ENCODE measurements at places on chromosomes 1 and 21. TPM values are rescaled to one million over a fixed set of nuclear protein-coding genes. Genes with fewer than 3 reads are reported as not detected.

Gene MXRA8
- total RNA-seq, result 397 TPM

Gene DCST1
- total RNA-seq, result not detected

Gene SPRR2G
- total RNA-seq, result not detected

Gene AJAP1
- total RNA-seq, result under 0.01 TPM

Gene OR2T33
- not detected for total RNA-seq

Gene DDI2
- 10.8 TPM for total RNA-seq

Gene C1QC
- not detected for total RNA-seq

Gene DIP2A
- 13.6 TPM for total RNA-seq

Gene EFCAB7
- total RNA-seq, result 9.1 TPM

Gene ANGPTL3
- total RNA-seq, result not detected

Gene PCBP3
- total RNA-seq, result 1.7 TPM

Gene IRF6
- under 0.01 TPM for total RNA-seq

Gene GUCA2B
- not detected for total RNA-seq

Gene RNASEL
- total RNA-seq, result 9.6 TPM

Gene GPR161
- total RNA-seq, result 18.7 TPM

Gene RUNX1
- 41.6 TPM for total RNA-seq

Gene AIRE
- total RNA-seq, result not detected

Gene ZSWIM5
- 0.77 TPM for total RNA-seq

Gene CD1B
- not detected for total RNA-seq

Gene EDARADD
- total RNA-seq, result not detected

Gene AMPD1
- not detected for total RNA-seq

Gene COPA
- total RNA-seq, result 284 TPM

Gene HOOK1
- total RNA-seq, result under 0.01 TPM

Data from fibroblast of lung (primary cell).